ENCODE measurements at places on chromosomes 5 and 9.

GRCh38 chr9:133168432-133168831 lies 4.7 kb upstream of the GBGT1 start:
- no peak for DNase-seq

- DNase-seq = no peak
Observed at GRCh38 chr9:89363921-89364665, 45.8 kb downstream of the SECISBP2 start.

DNA sequence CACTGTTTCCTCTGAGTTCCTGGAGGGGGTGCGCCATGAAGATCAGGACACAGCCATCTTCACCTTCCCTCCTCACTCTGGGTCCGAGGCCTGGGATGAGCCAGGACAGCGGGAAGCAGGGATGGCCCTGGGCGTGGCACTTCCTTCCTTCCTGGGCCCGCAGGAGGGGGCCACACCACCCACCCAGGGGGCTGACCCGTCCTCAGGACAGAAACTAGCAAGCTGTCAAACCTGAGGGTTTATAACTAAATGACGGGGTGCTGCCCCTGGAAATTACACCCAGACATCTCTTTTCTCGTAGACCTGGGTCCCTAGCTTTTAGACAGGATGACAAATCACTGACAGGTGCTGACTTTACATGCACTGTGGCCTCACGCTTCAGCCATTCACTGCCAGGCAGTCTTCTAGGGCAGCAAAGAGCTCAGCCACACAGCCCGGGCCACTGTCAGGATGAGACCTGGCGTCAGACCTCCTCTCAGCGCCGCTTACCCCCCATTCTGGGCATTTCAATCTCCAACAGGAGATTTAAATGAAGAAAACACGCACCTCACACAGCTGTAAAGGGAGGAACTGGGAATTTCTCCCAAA lies 8.1 kb downstream of the FCN2 start:
- DNase-seq = no peak

- DNase-seq = no peak
Observed at GRCh38 chr5:107464876-107465275, 205.9 kb downstream of the EFNA5 start.

DNA sequence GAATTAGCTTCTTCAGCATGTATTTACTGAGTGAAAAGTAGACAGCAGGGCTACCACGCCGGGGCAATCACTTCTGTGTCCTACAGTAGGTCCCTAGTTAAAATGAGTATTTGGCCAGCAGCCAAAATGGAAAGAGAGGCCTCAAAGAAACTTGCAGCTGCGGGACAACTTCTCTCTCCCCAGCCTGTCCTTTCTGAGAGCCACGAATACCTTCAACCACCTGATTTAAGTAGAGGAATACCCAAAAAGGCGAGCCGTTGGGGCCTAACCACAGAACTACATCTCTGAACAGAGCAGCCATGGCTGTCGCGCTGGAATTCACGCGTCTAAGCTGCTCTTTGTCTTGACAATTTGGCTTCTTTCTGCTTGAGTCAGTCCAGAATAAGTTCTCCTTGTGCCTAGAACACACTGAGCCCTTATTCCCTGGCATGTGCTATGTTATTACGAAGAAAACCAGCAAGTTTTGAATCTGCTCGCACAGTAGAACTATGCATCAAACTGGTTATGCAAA lies 43.8 kb upstream of the GOLPH3 start:
- no peak for DNase-seq

- DNase-seq = no peak
Observed at GRCh38 chr9:99466781-99467180, 244.7 kb downstream of the SEC61B start.

- DNase-seq = no peak
Observed at GRCh38 chr5:142661957-142662356, 23.9 kb downstream of the FGF1 start.

GRCh38 chr5:60243713-60244112 lies 350.2 kb upstream of the PDE4D start:
- DNase-seq = no peak

DNA sequence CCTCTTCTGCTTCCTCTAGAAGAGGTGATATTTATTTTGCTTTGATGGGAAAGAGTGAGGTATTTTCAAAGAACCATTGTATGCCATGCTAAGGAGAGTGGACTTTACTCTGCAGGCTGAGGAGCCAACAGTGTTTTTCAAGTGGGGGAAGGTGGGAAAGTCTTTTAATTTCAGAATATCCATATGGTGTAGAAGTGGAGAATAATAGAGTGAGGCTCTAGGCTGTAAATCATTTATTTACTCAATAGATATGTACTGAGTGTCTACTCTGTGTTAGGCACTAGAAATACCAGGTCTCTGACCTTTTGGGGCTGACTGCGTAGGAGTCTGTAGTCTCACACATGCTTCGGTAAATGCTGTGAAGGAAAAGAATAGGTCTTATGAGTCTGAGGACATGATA lies 30.7 kb upstream of the TENT2 start:
- no peak for DNase-seq

DNA sequence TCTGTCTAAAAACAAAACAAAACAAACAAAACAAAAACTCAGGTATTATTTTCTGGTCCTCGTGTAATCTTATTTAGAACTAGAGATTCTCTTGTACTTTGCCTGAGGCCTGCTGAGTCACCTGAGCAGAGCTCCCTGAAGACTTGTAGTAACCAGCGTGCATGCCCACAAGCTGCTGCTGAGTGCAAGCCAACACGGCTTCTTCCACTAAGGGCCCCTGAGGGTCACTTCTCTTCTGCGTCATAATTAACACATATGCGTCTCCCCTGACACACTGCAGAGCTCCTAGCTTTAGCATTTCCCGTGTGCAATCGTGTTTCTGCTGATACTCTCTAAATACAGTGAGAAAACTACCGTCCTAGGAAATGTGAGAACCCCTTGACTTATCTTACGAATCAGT lies 10.9 kb upstream of the NDFIP1 start:
- no peak for DNase-seq

DNA sequence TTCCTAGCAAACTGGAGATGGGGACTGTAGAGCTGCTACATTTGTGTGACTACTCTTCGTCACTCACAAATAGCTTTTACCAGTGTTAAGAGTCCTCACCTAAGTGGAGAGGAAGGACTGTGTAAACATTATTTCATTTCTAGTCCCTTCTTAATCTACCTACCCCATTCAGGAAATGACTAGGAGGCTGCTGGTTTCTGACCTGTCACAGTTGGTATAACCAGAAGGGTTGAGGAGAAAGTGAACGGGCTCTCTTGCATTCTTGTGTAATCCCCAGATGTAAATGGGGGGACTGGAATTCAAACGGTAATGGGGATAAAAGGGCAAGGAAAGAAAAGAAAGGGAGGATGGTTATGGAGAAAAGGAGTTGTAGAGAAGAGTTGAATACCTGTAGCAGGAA lies 35.4 kb upstream of the BNIP1 start:
- DNase-seq = no peak

GRCh38 chr9:107707428-107707837 lies 217.9 kb upstream of the KLF4 start:
- DNase-seq = no peak

DNA sequence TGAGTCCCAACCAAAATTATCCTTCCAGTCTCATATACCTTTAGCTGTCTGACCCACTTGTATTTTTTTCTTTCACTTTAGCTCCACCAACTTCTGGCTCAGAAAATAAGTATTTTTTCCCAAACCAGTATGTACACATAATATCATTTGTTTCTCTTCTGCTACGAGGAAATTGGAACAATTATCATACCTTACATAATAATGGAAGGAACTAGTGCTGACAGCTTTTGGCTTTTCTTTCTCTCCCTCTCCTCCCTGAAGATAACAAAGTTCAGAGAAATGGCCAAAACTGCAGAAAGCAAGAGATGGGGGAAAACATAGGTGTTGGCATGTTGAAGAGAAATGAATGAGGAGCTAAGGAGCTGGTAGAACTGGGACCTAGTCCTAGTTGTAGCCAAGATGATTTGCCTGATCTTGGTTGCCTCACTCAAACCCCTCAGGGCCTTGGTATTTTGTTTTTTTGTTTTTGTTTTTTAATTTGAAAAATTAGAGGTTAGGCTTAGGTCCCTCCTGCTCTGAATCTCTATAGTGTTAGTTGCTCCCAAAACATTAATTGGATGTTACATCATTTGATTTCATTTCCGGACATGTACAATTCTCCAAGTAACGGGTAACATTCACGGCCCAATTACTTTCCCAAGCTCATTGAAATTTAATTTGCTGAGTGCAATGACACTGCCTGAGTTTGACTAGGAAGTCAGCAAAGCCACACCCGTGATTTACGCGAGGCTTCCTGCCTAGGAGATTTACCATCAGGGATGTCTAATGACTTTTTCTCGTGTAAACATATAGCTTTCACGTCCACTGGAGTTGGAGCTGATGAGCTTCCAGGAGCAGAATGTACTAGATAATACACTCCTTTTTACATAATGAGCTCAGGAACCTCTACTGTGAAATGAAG lies 291.6 kb downstream of the TLE1 start:
- DNase-seq = no peak

DNA sequence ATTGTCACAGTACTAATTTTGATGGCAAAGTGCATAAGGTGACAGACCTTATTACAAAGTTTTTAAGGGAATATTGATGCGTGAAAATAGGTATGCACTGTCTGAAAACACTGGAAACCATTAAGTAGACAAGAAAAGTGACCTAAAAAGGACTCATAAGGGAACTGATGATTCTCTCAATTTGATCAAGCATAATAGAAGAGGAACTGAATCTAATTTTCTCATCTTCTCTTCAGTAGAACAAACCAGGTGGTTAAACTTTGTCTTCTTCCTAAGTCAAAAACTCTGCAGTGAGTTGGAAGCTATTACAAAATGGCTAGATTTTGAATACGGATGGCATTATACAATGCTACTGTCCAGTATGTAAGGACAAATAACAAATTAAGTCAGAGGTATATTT lies 53.4 kb downstream of the RNF145 start:
- no peak for DNase-seq

- no peak for DNase-seq
Observed at GRCh38 chr9:121692606-121693387, 41.4 kb downstream of the DAB2IP start.

DNA sequence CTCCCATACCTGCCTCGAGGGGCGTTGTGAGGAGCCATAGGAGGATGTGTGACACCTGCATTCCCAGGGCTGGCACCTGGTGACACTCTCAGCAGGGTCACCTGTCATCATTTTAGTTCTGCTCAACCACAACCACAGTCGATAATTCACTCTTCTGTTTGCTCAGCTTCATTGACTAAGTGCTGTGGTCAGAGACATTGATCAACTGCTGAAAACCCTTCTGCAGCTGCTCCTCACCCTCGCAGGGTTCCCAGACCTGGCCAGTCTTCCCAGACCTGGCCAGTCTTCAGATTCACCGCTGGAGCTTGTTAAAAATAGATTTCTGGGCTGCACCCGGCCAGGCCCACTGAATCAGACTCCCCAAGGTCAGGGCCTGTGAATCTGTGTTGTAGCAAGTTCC lies 92.8 kb downstream of the MVB12B start:
- no peak for DNase-seq

GRCh38 chr9:87657893-87658292 lies 68.0 kb upstream of the CTSL start:
- DNase-seq = no peak

- no peak for DNase-seq
Observed at GRCh38 chr5:32767948-32768467, 56.9 kb downstream of the NPR3 start.

DNA sequence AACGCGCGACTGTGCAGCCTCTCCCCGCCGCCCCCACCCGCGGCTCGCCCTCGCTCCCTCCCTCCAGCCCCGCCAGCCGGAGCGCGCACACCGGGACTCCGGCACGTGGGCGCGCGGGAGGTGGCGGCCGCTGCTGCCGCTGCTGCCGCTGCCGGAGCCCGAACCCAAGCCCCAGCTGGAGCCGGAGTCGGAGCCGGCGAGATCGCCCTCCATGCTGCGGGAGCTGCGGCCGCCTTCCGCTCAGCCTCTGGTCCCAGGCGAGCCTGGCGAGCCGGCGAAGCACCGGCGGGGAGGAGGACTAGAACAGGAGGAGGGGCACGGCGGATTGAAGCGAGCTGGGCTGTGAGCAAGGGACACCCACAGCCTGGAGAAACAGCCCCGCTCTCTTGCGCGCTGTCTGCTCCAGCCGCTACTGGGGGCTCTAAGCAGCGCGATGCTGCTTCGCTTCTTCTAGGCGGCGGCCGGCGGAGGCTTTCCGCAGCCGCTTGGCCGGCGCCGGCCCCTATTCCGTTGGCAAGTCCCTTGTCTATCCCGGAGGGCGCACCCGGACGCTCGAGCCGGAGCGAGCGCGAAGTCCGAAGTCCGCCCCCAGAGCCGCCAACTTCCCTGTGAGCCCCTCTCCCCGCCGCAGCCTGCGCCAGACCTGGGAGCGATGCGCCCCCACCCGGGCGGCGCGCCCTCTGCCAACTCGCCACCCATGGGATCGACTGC lies 598.7 kb upstream of the SGCD start:
- no peak for DNase-seq

DNA sequence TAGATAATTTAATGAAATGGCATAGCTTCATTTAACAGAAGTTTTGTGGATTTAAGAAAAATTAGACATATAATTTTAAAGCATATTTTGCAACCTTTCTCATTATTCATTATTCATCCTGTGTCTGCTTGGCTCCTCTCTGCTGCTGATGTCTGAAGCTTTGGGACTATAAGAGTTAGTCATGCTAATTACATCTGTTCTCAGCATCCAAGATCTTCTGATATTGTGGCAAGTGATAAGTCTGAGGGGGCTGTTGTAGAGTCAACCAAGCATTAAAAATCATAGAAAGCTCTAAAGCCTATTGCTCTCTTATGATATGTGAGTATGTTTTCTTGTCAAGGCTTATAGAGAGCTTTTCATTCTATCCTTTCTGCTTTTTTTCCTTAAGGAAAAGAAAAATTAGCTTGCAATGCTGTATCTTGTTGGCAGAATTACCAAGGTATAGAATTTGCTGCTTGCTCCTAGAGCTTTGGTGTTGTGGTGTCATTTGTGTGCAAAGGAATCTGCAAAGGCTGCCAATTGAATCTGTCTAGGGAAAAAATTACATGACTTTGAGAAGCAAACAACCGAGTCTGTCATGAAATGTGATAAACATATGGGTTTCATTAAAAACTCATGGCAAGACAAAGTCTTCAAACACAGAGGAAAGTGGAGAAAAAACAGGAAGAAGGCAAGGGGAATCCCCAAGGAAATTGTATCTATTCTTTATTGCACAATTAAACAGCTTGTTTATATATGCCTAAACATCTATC lies 156.1 kb upstream of the DAB2 start:
- DNase-seq = no peak

DNA sequence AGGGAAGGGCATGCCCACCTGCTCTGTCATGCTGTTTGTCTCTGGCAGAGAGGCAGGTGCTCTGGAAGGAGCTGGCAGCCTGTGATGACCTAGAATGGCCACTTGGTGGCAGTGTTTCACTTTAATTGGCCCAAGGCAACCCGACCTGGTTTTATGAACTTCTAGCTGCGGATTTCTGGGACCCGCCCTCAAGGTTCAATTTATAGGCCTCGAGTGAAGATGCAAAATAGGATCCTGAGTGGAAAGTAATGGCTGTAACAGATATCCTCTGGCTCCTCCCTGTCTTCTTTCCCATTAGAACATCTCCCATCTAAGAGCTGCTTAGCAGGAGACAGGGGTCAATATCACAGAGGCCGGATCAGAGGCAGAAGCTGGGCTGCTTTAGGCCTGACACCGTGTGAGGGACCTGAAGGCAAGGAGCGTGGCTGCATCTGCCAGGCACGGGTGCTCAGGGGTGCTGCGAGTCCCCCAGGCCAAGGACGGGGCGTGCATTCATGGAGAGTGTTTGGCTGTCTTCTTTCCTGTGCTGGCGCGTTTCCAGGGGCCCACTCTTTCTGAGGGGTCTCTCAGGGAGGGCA lies 56.7 kb upstream of the SLC28A3 start:
- peak; percentile 63 for DNase-seq

GRCh38 chr9:131605770-131606590 lies 60.7 kb downstream of the PRRT1B start:
- no peak for DNase-seq
